ENCODE measurements at places on chromosomes 3 and 15. TPM values are rescaled to one million over a fixed set of nuclear protein-coding genes. Genes with fewer than 3 reads are reported as not detected.

DNA sequence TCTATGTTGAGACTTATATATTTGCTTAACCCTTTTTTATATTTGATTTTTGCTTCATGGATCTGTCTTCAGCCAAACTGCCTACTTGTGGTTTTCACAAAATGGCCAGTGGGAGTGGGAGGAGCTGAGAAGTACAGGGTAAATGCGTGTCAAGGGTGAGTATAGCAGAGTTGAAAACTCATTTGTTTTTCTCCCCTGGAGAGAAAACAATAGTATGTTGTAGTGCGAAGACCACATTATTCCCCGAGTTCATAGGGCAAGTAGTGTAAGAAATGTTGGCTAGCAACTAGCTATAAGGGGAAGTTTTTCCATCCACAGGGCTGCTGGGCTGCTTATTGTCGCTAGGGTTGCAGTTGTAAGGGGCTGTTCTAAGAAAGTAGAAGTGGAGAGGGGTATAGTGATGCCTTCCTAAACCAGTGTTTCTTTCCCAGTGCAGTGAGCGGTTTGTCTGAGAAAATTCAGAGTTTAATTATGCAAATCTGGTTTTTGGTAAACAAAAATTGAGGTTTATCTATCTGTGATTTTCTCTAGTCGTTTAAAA, 153.8 kb upstream of the AZI2 start:
- no peak for DNase-seq

DNA sequence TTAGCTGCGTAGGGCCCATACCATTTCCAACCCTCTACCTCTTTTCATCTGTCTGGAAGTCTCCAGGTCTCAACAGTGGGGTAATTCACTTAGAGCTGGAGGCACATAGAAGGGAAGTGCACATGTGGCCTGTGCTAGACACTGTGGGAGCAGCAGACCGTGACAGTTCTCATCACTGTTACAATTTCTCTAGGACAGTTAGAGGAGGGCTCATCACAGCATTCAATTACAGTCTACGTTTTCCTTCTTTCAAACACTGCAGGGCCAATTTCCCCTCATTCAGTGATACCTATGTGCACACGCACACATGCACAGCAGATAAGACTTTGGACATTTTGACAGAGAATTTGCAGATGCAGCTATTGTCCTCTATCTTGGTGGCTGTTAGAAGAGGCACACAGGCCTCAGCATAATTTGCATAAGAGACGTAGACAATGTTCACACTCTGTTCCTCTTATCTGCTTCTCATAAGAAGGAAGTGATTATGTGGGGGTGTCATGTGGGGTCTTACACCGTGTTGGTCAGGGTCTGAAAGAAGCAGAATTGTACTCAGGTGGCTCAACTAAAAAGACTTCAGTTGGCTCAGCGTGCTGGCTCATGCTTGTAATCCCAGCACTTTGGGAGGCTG, 12.6 kb upstream of the HRG start:
- DNase-seq = no peak

Gene OXTR
- 2.0 TPM for total RNA-seq

- no peak for DNase-seq
Observed at GRCh38 chr3:37924453-37924852, 62.8 kb downstream of the CTDSPL start.

Gene COL6A5
- total RNA-seq = not detected

Gene ARL6IP5
- 86.6 TPM for total RNA-seq

Gene BDH1
- total RNA-seq = 14.1 TPM

GRCh38 chr3:31114929-31115283, 220.4 kb upstream of the GADL1 start:
- DNase-seq = no peak

DNA sequence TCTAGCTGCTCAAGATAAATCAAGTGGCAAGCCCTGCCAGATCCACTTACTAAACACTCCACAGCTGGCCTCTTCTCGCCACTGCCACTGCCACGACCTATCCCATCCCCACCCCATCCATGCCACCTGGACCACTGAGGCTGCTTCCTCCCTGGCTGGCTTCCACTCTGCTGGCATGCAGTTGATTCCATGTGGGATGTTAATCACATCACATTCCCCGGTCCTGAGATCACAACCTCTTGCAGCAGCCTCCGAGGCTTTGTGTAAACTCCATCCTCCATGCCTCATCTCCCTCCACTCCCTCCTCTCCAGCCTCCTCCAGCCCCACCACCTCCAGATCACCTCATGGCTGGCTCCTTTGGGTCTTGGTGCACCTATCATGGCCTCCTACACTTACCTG, 7.7 kb downstream of the NCKIPSD start:
- peak; percentile 18 for DNase-seq

DNA sequence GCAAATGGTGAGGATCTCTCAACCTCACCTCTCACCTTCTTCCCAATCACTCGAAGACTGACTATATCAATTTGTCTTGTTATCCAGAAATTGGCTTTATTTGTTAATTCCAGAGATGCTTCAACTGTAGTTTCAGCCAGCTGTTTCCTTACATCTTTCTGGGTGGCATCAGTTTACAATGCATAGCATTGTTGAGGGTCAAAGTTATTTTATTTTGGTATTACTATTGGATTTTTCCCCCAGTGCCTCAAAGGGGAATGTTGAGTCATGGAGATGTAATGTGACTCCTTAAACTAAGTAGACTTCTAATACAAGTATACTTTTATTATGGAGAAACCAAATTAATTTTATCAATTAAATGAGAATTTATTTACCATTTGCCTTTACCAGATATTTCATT, 351.6 kb downstream of the TIGIT start:
- DNase-seq = no peak

GRCh38 chr3:46670891-46671427, 22.5 kb downstream of the ALS2CL start:
- DNase-seq = no peak

GRCh38 chr15:88049506-88049905, 207.0 kb downstream of the NTRK3 start:
- DNase-seq = no peak

DNA sequence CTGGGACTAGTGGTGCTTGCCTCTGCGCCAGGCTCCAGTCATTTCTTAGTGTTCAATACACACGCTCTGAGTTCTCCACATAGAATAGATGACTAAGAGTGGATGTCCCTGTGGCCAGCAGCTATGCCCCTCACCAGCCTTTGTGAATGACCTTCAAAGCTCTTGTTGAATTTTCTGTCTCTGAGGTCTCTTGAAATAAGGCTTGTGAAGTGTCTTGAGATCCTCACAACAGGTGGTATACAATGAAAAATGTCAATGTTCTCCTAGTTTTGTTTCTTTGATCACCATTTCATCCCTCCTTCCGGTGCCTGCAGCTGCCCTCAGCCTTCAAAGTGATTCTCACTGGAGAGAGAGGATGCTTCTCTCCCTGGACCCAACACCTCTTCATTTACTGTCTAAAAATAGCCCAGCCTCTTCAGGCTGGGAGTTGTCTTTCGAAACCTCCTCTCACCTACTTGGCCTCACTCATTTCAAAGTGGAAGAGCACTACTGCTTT, 5.4 kb downstream of the MAPKBP1 start:
- DNase-seq = no peak

- DNase-seq = peak; percentile 4
Observed at GRCh38 chr3:196563721-196564225, 4.6 kb downstream of the WDR53 start.

GRCh38 chr15:70154718-70155347, 57.1 kb upstream of the TLE3 start:
- DNase-seq = no peak

- DNase-seq = no peak
Observed at GRCh38 chr3:120566243-120566975, 29.7 kb upstream of the NDUFB4 start.

DNA sequence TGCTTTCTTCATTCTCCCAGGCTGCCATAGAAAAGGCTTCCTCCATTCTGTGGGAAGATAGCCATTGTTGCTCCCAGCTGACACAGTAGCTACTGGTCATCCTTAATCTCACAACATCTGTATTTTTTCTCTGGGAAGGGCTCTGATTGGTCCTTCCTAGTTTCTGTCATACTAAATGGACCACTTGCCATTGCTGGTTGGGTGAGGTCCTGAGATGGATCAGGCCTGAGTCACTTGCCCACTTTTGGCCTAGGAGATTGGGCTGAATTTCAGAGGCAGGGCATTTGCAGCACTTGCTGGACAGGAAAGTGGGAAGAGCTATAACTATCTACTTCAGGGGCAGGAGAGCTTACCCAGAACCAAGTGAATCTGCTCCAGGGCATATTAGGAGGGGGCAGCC, 106.5 kb upstream of the PROK2 start:
- no peak for DNase-seq

Gene PLEKHO2
- 11.0 TPM for total RNA-seq

Gene PLA2G4F
- total RNA-seq = 5.2 TPM

Gene FOXB1
- total RNA-seq = 0.55 TPM

DNA sequence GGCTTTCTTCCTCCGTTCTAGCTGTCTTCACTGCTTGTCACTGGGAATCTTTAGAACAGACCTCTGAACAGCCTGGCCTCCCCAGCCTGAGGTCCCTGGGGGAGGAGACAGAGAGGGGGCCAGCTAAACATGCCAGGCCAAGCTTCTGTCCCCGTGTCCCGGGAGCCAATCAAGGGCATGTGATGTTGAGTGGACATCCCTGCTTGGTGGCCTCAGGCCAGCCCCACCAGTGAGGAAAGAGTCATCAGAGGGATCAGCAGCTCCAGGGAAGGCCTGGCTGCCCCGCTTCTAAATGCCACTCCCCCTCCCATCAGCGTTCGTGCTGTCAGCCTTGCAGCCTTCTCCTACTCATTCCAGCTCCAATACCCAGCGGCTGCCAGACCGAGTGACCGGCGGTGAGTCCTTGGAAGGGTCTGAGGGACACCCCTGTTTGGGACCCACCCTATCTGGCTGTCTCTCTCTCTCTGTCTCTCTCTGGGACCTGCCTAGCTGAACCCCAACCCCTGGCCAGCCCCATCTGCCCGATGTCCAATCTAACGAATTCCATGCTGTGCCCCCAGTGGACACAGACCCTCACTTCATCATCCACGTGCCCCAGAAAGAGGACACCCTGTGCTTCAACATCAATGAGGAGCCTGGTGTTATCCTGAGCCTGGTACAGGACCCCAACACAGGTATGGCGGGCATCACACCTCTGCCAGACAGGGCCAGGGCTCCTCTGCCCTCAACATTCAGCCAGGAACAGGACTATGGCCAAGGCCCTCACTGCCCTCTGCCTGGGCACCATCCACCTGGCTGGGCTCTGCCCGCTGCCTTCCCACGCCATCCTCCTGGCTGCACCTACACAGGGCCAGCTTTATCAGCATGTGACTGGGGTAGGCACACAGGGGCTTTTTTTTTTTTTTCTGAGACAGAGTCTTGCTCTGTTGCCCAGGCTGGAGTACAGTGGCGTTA, 6.6 kb upstream of the ITIH3 start:
- DNase-seq = no peak

- DNase-seq = no peak
Observed at GRCh38 chr3:123085293-123085931, 18.6 kb downstream of the PDIA5 start.

GRCh38 chr3:195095035-195095703, 175.8 kb downstream of the XXYLT1 start:
- DNase-seq = no peak

DNA sequence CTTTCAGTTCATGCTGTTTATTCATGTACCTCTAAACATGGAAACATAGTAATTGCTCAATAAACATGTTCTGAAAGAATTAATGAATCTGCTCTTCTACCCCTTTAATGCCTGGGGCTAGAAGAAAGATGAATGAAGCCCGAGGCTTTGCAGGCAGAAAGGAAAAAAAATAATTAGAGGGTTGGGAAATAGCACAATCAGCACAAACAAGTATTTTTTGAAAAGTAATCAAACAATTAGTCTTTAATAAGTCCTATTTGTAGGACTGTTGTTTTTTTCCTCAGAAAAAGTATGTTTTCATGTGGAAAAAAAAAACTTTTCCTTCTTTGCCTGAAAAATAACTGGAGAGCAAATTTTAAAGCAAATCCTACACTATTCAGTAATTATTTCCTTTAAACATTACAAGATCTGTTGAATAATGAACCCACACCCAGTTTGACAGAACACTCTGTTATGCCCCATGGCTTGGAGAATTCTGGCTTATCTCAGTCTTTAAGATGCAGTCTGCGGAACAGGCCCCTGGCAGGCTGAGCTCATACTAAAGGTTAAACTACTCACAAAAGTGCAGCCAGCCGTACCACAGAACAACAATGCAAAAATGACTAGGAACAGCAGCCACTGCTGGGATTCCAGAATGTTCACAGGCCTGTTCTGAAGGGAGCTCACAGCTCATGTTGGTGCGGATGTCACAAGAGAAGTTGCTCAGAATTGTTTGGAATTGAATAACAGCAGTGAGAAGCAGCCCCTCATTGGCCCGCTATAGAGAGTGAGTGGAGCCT, 79.2 kb downstream of the ABI3BP start:
- peak; percentile 57 for DNase-seq

DNA sequence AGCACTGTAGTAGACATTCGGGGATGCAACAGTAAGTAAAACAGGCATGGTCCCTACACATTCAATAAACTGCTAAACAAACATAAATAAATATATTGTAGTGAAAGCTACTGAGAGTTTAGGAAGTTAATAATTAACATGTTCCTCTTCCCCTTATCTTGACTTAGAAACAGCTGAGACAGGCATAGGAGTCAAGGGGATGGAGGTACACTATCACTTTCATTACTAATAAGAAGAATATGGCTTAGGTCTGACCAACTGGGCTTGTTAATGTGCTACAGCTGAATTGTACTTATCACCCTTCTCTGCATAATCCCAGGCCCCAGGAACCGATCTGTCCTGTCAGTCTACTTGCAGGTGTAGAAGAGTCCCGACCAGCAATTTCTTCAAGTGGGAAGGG, 116.3 kb upstream of the DAZL start:
- no peak for DNase-seq

DNA sequence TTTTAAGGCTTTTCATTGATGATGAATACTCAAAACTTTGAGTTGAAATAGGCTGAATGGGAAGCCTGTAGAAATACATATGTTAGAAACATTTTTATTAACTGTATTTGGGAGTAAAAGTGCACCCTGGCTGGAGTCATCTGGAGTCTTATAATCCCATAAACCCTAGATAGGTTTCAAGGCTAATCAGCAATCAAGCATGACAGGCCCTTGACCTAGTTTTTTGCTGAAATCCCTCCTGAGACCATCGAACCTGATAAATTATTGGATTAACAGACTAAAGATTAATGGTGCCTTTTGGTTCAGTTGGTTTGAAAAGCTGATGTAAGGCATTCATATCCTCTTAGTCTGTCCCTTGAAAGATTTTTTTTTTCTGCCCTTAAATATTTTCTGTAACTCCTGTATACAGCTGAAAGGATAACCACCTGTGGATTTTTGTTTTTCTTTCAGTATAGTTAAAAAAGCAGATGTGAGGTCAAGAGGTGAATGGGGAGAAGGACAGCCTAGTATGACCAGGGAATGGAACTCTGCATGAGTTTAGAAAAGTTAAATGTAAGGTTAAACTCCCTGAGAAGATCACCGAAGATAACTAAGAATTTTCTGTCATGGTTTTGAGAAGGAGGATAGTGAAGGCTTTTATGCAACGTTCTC, 69.4 kb upstream of the STXBP5L start:
- DNase-seq = no peak

Gene ATP8B4
- total RNA-seq = 0.82 TPM

GRCh38 chr3:82494977-82495489, 733.6 kb upstream of the GBE1 start:
- no peak for DNase-seq

GRCh38 chr3:26560081-26560480, 62.5 kb upstream of the LRRC3B start:
- no peak for DNase-seq

Measured in kidney epithelial cell (primary cell).